ENCODE measurements at places on chromosomes 3 and 15.

DNA sequence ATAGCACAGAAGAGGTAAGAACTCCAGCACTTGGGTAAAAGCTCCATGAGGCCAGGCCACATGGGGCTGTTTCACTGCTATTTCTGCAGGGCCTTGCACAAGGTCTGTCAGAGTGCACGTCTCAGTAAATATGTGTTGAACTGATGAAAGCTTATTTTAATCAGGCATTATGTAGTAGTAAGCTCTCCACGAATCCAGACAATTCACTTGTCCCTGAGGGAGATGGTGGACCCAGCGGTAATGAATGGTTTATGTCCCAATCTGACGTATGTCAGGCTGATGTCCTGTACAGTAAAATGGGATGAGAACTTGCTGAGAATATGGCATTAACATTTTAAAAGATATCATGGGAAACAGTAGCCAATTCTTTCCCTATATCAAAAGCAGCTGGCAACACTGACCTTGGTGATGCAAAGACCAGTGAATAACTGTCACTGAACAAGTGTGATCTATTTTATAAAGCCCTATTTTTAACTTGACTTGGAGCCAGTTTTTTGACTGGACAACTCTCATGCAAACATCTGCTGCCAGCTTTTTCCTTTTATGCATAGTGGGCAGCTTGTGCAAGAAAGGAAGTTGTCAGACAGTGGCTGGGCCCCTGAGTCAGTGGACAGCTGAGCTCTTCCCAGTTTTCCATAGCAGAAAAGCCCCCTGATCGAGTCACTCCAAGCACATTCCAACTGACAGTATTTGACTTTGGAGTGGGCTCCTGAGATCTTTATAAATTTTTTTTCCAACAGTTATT is 519.8 kb upstream of the MDFIC2 start:
- no peak for DNase-seq

GRCh38 chr3:139217633-139218032 is 126.2 kb upstream of the MRPS22 start:
- DNase-seq = no peak

DNA sequence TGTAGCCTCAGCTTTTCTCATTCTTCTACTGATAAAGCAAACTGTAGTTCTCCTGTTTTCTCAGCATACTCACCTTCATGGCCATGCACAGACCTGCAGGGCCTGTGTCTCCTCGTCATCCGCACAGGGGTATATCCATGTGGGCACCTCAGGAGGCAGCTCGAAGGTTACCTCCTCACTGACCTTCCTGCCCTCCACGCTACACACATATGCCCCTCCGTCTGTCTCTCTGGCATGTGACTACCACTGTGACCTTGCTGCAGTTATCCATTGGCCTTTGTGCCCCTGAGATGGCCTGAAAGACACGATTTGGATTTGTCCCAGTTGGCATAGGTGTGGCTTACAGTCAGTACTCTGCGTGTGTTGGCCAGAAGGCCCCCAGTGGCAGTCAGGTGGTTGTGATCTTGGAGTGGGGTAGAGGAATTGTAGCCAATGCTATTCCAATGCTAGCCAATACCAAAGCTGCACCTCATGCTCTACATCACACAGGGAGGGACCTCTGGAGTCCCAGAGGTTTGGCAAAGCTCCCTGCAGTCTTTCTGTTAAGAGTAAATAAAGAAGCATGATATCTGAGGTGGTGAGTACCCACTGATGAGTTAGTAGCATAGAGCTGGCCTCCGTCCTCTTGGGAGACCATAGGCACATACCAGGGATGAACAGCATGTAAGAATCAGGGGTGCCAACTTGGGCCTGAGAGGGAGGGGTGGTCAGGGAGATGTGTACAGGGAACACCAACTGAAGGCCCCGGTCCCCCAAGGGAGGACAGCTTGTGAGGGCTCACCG is 143.4 kb downstream of the EEFSEC start:
- no peak for DNase-seq

- no peak for DNase-seq
Measured at GRCh38 chr3:147299656-147300055, 106.7 kb downstream of the ZIC4 start.

- DNase-seq = no peak
Measured at GRCh38 chr3:114646526-114646925, 352.7 kb downstream of the TIGIT start.

DNA sequence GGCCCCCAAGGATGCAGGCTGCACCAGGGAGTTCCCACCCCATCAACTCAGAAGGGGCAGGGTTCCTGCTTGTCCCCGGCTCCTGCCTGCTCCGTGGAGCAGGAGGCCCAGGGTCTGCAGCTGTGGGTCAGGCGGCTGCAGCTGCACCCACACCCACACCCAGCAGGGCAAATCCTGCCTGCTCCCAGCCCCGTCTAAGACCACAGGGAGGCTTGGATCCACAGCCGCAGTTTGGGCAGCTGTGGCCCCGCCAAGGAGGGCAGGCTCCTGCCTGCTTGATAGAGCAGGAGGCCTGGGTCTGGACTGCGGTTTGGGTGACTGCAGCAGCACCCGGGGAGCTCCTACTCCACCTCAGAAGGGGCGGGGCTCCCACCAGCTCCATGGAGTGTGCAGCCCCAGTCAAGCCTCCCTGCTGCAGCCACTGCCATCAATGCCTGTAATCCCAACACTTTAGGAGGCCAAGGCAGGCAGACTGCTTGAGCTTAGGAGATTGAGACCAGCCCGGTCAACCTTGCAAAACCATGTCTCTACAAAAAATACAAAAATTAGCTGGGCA is 163.6 kb downstream of the OSBPL10 start:
- no peak for DNase-seq

DNA sequence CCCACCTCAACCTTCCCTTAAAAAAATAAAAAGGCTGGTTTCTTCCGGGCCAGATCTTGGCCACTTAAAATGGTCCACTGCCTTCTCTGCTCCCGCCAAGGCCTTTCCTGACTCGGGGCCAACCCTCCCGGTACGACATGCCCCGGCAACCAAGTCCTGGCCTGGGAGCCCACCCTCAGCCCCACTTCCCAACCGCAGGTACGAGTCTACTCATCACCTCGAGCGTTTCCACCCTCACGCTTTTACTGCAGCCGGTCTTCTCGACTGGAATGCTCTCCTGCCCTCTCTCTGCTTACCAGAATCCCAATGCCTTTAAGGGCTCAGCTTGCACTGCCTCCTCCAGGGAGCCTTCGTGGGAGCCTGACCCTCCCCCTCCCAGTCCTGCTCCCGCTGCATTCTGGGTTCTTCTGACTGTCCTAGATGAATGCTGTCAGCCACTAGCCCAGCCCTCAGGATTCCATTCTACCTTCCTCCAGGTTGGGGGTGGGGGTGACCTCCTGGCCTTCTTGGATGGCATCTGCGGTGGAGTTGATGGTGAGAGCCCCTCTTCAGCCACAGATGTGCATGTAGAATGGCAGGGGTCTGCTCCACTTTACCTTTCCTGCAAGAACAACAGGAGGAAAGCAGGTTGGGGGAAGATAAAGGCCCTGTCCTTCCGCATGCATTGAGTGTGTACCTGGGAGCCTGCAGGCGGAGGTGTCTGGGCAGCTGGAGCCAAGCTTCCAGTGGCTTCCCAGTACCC is 1.1 kb upstream of the CSRNP1 start:
- peak; percentile 77 for DNase-seq

DNA sequence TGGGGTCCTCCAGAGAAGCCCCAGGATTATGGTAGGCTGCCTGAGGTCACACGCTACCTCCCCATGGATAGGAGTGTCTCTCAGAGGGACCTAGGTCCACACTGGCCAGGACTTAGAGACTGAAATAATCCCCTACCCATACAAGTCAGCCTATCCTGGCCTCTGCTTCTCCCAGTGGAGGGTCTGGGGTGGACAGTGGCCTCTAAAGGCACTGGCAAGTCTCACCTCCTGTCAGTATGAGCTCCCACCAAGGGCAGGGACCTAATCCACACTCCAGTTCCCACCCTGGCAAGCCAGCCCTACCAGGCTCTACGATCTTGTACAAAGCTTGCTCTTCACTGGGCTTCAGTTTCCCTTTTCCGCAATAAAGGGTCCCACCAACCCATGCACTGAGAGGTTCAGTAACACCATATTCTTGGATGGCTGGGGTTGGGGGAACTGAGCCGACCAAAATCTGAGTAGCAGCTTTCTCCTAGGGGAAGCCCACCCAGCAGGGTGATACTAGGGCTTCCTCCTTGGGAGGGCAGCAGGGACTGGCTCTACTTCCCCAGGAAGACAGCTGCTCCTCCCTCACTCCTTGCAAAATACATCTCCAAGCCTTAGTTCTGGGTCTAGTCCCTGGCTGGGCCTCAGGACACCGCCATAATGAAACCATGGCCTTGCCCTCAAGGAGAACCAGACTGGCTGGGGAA is 2.4 kb downstream of the CISH start:
- no peak for DNase-seq

GRCh38 chr3:44421280-44421679 is 56.2 kb downstream of the ZNF445 start:
- DNase-seq = no peak

- DNase-seq = peak; percentile 72
Measured at GRCh38 chr3:136862617-136863322, 762 bp downstream of the NCK1 start.

Measured in ovary (tissue), 10 donors.